ENCODE measurements at places on chromosomes 16 and 17.

DNA sequence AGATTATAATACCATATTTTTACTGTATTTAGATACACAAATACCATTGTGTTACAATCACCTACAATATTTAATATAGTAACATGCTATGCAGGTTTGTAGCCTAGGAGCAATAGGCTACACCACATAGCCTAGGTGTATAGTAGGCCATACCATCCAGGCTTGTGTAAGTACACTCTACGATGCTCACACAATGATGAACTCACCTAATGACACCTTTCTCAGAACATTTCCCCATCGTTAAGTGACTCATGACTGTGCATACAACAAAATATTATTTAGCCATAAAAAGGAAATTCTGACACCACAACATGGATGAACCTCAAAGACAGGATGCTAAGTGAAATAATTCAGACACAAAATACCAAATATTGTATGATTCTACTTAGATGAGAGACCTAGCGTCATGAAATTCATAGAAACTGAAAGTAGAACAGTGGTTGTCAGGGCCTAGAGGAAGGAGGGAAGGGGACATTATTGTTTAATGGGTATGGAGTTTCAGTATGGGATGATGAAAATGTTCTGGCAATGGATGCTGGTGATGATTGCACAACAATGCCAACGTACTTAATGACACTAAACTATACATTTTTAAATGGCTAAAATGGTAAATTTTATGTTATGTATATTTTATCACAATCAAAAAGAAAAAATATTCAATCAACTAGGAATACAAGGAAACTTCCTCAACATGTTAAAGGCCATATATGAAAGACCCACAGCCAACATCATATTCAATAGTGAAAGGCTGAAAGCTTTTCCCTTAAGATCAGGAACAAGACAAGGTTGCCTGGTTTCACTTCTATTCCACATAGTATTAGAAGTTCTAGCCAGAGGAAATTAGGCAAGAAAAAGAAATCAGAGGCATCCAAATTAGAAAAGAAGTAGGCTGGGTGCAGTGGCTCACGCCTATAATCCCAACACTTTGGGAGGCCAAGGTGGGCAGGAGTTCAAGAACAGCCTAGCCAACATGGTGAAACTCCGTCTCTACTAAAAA is 5.9 kb upstream of the C16orf87 start:
- no peak for DNase-seq

- DNase-seq = no peak
Observed at GRCh38 chr16:2598133-2598641, 60.4 kb downstream of the PDPK1 start.

GRCh38 chr17:58402679-58403078 is 14.7 kb downstream of the RNF43 start:
- DNase-seq = no peak

- no peak for DNase-seq
Observed at GRCh38 chr16:87465306-87465705, 27.5 kb downstream of the ZCCHC14 start.

DNA sequence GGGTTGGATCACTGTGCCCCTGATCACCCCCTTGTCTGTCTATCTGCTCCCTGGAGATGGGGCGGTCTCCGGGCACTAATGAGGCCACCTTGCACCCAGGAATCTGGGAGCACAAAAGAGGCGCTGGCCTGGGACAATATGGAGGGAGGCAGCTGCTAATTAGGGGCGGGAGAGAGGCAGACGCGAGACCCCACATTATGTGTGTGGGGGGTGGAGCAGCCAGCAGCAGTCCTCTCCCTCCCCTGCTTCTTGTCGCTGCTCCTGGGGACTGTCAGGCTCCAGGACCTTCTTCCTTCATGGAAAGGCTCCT is 324 bp upstream of the HCRT start:
- no peak for DNase-seq

DNA sequence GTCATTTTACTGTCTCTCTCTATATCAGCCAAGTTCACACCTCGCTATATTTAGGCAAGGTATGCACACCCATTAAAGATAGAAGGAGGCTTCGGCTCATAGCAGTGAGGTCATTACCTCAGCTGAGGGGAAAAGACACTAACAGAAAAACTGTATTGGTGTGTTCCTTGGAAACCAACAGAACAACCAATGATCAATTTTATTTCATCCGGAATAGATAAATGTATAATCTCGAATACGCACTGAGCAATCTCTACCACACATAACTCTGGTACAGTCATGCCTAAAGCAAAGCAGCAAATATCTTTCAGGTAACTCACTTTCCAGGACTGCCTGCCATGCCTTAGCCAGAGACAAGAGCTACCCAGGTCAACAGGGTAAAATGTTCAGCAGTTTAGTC is 109.9 kb upstream of the CORO6 start:
- DNase-seq = no peak

DNA sequence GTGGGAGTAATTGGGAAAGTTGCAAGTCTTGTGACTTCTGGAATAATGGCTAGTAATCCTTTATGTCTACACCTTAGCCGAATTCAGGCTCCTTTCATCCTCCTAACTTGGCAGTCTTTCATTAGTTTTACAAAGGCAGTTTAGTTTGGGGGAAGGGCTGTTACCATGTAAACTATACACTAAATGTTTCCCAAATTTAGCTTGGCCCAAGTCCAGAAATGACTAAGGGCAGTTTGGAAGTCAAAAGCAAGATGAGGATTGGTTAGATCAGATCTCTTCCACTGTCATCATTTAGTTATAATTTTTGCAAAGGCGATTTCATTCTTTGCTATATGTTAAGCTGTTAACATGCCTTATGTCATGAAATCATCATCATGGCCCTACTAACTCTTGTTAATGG is 115.4 kb upstream of the CACNG3 start:
- DNase-seq = no peak

DNA sequence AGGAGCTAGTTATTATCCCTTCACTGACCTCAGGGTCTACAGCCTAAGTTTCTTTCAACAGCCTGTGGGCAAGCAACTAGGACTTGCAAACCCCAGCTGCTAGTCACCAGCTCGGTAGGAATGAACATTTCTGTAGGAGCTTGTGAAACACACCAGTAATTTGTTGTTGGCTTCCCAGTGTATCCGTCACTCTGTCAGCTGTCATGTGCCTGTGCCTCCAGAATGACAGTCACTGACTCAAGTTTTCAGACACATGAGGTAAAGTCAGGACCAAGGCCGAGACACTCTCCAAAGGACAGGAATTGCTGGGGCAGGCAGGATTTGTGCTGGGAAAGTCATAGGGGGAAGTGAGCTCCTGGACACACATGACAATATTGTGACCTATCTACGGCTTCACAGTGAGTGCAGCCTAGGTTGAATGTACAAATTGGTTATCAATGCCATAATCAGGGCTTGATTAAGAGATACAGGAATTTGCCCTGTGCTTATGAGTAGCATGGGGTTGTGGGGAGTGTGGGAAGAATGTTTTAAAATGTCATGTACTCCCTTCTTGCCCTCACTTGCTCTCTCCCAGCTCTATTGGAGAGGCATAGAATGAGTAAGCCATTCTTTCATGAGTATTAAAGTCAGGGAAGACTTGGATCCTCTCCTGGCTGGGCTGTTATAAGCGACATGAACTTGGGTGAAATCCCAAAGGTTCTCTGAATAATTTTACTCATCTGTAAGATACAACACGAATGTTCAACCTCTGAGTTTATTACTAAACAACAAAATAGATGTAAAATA is 391.4 kb downstream of the UTP18 start:
- no peak for DNase-seq

Data from activated gamma-delta T cell (primary cell).